ENCODE measurements at places on chromosomes 5 and 9. TPM values are rescaled to one million over a fixed set of nuclear protein-coding genes. Genes with fewer than 3 reads are reported as not detected.

DNA sequence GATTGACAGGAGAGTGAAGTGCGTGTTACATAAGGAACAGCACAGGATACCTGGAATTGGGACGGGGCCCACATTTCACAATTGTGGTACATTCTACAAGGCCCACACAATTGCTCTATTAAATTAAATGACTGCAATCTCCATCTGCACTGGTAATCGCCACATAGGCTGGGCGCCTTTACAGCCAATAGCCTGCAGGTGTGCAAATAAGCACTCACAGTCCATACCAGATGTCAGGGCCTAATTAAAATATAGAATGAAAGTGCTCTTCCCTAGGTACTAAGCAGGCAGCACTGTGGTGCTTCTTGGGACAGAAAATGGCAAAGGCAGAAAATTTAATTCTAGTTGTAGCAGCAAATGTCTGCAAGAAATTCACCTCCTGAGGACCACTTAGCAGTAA lies 82.7 kb downstream of the ATP10B start:
- DNase-seq: no peak

GRCh38 chr9:37943345-37944265 lies 39.7 kb upstream of the SLC25A51 start:
- DNase-seq: no peak

The RALGPS1 gene
- total RNA-seq: 48.6 TPM

DNA sequence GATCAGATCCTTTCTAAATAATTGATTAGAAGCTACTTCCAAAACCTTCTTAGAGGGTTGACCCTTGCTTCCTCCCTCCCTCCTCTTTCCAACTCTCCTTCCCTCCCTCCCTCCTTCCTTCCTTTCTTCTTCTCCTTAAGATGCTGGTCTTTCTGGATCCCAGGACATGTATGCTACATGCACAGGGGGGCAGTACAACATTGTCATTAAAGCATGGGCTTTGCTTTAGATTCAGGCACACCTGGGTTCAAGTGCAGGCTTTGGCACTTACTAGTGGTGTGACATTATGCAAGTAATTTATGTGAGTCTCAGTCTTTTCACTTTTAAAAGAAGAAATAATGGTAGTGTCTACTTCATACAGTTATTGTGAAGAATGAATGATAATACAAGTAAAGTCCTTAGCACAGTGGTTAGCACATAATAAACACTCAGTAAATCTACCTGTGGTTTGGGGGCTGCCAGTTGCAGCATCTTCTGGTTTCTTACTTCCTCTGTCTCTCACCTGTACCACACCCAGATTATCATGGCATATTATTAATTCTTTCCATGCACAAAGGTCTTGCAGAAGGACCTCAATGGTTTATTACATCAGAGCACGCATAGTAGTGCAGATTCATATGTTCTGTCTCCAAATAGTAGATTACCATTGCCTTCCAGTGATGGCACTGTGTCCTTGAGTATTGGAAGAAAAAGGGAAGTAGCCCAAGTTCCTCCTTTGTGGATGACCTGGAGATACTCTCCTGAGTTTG lies 154.1 kb downstream of the ARHGAP26 start:
- DNase-seq: no peak

All from B cell (primary cell).